ENCODE measurements at places on chromosomes 1 and 21.
A peak's percentile ranks its signal among the peaks of the same experiment; 100 is the strongest.

- no peak for DNase-seq
Observed at GRCh38 chr1:244664353-244664752, 11.4 kb downstream of the DESI2 start.

DNA sequence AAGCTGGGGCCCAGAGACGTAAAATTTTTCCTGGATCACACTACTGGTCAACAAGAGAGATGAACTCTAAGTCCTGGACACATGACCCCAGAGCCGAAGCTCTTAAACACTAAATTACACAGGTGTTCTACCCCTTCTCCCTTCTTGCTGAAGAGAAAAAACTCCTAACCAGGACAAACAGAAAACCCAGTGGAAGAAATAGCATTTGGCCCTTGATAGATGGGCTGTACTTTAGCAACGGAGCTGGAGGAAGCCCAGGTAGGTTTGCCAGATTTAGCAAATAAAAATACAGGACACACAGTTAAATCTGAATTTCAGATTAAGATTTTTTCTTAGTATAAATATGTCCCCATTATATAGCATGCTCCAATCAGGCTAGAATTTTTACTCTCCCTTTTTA lies 72.7 kb downstream of the DIRAS3 start:
- no peak for DNase-seq

DNA sequence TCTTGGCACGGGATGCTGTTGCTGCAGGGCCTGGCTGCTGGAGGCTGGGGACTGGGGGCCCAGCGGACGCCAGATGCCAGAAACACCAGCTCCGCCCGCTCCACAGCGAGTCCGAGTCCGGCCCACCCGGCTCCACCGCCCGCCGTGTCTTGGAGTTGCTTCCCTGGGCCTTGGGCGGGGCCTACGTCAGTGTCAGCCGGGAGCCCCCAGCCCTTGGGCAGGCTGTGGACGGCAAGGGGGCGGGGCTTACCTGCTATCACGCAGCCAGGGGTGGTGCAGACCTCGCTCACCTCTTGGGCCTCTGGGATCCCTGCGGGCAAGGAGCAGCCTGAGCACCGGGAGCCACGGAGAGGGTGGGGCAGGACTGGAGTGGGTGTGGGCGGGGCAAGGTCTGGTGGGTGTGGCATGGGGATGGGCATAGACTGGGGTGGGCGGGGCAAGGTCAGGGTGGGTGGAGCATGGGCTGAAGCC lies 21.8 kb downstream of the MMEL1 start:
- DNase-seq, result peak; percentile 38

- no peak for DNase-seq
Observed at GRCh38 chr1:208184966-208185654, 59.1 kb downstream of the PLXNA2 start.
